ENCODE measurements at places on chromosomes 7 and 10.

DNA sequence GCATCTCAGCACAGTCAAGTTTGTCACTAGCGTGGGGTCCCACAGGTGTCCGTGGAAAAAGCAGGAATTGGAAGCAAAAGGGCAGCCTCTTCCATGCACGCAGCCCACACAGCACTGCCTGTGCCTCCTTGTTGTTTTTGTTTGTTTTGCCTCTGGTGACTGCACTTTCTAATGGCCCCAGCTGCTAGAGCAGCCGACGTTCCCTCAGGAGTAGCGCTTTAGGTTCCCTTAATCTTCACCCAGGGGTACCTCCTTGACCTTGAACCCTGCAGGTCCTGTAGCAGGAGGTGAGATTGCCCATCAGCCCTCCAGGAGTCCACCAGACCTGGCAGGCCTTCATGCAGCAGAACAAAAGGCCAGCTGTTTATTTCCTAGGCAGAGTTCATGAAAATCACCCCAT, 210.1 kb downstream of the CACNB2 start:
- no peak for DNase-seq

- DNase-seq: no peak
Measured at GRCh38 chr7:29564496-29565223, 1.0 kb downstream of the PRR15 start.

GRCh38 chr7:15586266-15586665, 24.5 kb upstream of the AGMO start:
- no peak for DNase-seq

- no peak for DNase-seq
Measured at GRCh38 chr10:91593834-91594233, 39.0 kb downstream of the PPP1R3C start.

DNA sequence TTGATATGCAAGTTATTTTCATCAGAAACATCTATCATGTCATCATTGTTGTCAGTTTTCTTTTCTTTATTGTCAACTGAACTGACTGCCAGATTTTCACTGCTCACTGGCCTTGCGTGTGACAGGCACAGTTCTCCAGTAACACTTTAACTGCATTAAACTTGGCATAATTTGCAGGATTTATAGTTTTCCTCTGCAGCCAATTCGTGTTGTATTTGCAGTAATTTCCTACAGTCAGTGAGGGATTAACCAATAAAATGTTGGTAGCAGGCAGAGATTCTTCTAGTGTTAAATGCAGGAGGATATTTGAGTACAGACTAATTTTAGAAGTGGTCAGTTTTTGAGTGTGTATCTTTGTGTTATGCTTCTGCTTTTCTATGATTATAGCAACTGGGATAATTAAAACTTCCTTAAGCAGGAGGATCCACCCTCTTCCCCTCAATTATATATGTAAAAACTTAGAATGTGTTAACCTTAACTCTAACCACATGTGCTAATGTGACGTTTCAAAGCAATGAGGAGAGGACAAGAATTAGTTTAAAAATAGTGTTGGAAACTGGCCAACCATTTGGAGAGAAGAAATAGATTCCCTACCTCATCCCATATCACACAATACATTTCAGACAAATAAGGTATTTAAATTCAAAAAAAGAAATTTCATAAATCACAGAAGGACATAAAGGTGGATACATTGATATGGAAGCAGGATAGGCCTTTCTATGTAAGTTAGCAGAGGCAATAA, 365.5 kb upstream of the BMPER start:
- DNase-seq: no peak

DNA sequence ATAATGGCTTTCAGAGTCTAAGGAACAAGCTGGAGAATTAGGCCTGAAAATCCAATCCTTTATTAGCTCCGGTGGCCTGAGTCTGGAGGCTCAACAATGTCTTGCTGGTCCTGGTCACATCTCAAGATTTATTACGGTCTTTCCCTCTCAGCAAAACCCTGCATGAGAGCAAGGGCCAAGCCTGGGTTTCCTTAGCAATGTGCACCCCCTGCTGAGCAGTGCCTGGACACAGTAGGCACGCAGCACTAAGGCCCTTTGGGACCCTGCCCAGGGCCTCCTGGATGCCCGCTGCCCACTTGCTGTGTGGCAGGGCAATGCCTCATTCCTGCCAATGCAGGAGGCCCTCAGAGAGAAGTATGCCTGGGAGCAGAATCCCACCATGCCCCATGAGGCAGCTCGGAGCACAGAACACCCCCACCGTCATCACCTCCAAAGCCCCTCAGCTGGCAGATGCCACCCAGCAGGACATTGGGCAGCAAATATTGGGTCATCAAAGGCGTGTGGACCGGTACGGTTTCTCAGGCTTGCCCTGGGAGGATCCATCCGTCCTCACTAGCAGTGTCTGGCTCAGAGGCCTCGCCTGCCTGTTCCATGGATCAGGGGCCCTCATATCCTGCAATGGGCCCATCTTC, 156.4 kb downstream of the OAT start:
- DNase-seq: no peak

DNA sequence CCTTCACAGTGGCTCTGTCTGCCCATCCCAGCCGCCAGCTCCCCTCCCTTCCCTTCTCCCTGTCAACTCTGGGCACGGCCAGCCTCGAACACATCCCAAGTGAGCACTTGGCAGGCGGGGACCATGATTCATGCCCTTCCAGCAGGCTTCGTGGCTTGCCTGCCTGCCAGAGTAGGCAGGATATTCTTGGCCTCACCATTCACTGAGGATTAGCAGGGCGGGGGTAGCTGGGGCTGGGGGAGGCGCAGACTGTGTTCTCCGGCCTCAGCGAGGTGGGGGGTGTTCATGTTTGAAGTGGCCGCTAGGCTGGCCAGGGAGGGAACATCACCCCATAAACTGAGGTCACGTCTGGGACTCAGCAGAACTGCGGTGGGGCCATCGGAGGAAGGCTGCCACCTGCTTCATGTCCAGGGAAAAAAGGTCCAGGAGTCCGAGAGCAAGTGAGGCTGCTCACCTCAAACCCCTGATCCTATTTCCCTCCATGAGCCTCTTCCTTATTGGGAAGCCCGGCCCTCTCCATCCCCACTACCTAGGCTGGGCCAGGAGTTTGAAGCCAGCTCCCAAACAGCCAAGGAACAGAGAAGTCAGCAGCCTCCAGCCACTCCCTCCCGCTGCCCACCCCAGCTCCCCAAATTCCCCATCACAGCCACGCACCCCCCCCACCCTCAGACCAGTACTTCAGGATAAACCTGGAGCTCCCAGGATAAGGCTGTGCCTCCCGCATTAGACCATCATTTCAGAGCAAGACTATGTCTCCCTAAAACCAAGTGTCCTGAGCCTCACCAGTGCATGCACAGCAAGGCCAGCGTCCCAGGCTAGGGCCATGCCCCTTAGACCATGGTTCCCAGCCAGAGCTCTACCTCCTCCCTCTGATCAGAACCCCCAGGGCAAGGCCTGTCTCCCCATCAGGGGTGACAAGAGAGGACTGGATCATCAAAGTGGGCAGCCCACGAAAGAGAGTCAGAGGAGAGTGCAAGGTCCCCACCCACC, 42.8 kb upstream of the RABGEF1 start:
- no peak for DNase-seq

GRCh38 chr7:155358948-155359712, 61.5 kb downstream of the INSIG1 start:
- DNase-seq: no peak

GRCh38 chr10:101364721-101365120, 10.8 kb downstream of the BTRC start:
- DNase-seq: no peak

GRCh38 chr10:72334825-72335393, 19.8 kb downstream of the DNAJB12 start:
- DNase-seq: no peak

GRCh38 chr10:109647627-109648026, 275.7 kb downstream of the XPNPEP1 start:
- DNase-seq: no peak

DNA sequence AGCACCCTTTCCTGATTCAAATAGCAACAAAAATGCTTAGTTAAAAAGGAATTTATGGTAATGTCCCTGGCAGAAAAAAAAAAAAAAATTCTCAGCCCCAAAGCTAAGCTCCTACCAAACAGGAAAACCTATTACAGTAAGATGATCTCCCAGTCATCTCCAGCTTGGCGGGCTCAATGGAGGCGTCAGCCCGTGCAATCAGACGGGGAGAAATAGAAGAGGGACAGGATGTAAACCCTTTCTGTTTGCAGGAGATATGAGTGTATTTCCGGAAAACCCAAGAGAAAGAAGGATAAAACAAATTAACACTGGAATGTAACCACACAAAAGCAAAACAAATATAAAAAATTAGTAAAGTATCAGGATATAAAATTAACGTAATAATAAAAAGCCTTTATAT, 242.8 kb downstream of the TCERG1L start:
- no peak for DNase-seq

DNA sequence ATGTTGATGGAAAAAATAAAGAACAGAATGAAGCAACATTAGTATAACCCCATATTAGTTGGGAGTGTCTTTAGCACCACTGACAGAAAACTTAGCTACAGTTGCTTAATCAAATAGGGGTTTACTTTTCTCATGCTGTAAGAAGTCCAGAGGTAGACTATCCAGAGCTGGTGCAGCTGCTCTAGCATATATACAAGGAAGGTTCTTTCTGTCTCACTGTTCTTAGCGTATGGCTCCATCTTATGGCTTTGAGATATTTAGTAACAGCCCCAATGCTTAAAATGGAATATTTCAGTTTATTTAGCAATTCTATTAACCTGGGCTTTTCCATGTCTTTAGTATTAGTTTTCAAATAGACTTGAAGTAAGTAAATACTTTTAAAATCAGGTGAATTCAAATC, 15.2 kb upstream of the WNT2 start:
- DNase-seq: no peak

DNA sequence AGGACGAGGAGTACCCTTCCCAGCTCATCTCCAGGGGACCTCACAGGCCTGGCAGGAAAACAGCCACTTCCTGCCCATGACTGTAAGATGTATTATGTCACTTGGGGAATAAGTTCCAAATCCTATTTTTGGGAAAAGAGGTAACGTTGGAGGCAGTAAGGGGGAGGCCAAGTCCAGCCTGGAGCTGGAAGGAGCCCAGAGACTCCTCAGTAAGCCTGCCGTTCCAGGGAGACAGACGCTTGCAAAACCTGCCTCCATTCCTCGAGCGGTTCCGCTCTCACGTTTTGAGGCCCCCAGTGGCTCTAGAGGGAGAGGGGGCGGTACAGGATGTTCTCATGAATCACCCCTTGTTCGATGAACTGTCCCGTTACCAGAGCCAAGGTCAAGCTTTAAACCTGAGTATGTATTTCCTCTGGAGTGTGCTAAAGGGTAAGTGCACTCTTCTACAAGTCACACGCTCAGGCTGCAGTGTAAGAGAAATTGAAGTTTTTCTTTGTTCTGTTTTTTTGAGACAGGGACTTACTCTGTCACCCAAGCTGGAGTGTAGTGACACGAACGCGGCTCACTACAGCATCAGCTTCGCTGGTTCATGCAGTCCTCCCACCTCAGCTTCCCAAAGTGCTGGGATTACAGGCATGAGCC, 45.5 kb upstream of the CYTH3 start:
- DNase-seq: no peak

- DNase-seq: no peak
Measured at GRCh38 chr10:104253106-104253505, 1.6 kb upstream of the GSTO1 start.

DNA sequence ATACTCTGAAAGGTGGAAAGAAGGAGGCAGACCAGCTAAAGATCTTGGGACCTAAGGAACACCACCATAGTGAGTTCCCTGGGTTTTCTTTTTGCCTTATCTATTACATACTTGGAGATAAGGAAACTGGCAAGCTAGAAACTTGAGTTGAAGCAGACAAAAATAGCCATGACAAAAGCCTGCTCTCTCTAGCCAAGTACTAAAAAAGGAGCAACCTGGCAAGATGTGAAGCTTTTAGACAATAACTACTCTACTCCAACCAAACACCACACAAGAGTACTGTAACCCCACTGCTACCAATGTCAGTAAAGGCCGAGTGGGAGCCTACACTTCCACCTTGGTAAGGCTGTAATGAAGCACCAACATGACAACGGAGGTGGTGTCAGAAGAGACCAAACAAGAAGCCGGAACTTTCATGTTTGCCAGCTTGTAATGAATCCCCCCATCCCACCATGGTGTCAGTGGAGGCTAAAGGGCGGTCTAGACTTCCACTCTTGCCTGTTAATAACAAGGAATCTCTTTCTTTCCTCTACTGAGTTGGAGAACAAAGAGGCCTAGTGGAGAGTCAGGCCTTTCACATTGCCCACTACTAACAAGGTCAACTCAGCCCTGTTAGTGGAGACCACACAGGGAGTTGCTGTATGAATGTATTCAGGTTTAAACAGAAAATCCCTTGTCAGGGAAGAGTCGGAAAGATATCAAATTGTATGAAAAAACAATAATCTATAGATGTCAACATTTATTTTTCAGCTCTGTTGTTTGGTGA, 55.8 kb upstream of the DYNC1I1 start:
- no peak for DNase-seq

GRCh38 chr10:87538092-87539015, 33.7 kb downstream of the MINPP1 start:
- no peak for DNase-seq

- DNase-seq: no peak
Measured at GRCh38 chr10:60490013-60490412, 100.3 kb upstream of the ANK3 start.

- DNase-seq: no peak
Measured at GRCh38 chr10:129807211-129807610, 156.9 kb downstream of the EBF3 start.
